Immature natural killer cell (primary cell): ENCODE measurements at places on chromosomes 5 and 9. TPM values are rescaled to one million over a fixed set of nuclear protein-coding genes. Genes with fewer than 3 reads are reported as not detected.

C9orf153 gene
- polyA plus RNA-seq = not detected

IFNB1 gene
- polyA plus RNA-seq = not detected

DNA sequence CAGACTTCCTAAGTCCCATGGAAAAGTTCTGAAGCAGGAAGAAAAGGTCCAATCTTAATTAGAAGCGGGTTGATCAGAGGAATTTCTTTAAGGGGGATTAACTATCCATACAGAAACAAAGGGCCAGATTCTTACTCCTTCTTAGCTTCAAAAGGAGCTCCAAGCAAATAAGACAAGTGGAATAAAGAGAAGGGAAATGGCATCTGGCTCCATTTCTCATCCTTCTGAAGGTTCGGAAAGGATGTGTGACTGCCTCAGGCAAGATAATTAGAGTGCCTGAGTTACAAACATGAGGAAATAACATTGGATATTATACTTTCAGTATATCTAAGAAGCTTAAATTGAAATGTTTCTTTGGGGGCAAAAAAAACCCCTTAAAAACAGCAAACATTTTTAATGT lies 88.1 kb upstream of the ADAMTS19 start:
- H3K27ac ChIP-seq = no peak overlapping the region
- DNase-seq = no peak
- H3K36me3 ChIP-seq = no peaks in the 10 kb centered on the region
- H3K27me3 ChIP-seq = peaks cover 2% of the 10 kb centered on the region
- H3K4me3 ChIP-seq = no peak overlapping the region

GRCh38 chr5:99636663-99637062 lies 707.9 kb upstream of the CHD1 start:
- no peaks in the 10 kb centered on the region for H3K27me3 ChIP-seq
- H3K4me1 ChIP-seq = no peaks in the 10 kb centered on the region
- DNase-seq = no peak
- no peak overlapping the region for H3K27ac ChIP-seq
- H3K4me3 ChIP-seq = no peak overlapping the region
- no peaks in the 10 kb centered on the region for H3K36me3 ChIP-seq

PCDHGA5 gene
- not detected for polyA plus RNA-seq
